LNCaP clone FGC (cell line): ENCODE measurements at places on chromosomes 7 and 10.

DNA sequence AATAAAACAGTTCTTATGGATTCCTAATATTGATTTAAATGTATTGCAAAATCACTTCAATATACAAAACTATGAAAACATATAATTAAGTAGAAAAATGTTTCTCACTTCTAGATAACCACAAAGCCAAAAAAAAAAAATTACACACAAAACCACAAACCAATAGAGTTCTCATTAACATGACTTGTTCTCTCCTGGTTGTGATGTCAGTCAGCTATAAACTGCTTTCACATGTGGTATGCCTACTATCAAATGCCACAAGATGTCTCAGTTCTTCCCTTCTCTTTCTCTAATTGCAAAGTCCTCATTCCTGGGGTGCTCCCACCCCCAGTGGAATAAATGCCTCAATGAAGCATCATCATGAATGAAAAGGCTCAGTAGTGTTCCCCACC is 16.6 kb downstream of the GNAI1 start:
- DNase-seq: no peak

GRCh38 chr10:125265579-125265955 is 105.2 kb upstream of the CTBP2 start:
- no peak for DNase-seq

GRCh38 chr7:164882-165660 is 27.3 kb upstream of the FAM20C start:
- peak; percentile 83 for DNase-seq

- no peak for DNase-seq
Observed at GRCh38 chr7:88012086-88012485, 78.0 kb downstream of the ADAM22 start.

DNA sequence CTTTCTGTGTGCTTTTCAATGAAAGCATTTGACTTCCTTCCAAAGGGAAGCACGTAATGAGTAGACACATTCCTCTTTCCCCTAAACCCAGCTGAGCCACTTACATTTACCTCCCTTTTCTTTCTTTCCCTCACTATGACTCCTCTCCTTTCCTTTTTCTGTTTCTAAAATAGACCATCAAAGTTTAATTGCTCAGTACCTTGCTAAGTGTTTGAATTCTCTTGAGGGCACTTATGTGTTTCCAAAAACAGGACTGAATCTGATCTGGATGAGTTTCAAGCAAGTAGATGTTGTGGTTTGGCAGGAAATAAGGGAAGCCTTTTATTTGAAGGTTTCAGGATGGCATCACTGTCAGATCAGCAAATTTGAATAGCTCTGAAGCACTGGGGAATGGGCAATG is 396.2 kb downstream of the REEP3 start:
- peak; percentile 60 for DNase-seq

GRCh38 chr10:44706745-44707144 is 204.4 kb upstream of the TMEM72 start:
- no peak for DNase-seq

DNA sequence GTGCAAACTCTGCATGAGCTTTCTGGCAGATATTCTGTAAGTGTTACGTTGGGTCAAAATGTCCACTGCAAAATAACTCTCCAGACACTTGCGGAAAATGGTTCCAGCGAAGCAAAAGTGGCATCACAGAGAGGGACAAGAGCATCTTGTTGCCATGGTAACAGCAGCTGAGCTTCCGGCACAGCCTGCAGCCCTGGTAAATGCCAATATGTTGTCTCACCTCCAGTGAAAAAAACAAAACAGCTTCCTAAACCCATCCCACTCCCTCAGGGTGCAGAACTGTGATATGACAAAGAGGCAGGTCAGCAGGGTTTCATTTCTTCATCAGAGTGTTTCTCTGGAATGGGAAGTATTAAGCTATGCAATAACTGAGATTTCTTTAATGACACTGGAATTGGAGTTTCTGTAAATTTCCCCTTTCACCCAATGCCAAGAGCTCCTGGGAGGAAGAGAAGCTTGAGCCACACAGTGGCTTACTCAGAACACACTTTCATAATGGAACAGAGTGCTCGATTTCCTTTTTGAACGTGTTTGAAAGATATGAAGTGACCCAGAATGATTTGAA is 65.6 kb downstream of the FOXI2 start:
- no peak for DNase-seq

- DNase-seq: no peak
Observed at GRCh38 chr10:48632166-48632565, 27.3 kb upstream of the ARHGAP22 start.

DNA sequence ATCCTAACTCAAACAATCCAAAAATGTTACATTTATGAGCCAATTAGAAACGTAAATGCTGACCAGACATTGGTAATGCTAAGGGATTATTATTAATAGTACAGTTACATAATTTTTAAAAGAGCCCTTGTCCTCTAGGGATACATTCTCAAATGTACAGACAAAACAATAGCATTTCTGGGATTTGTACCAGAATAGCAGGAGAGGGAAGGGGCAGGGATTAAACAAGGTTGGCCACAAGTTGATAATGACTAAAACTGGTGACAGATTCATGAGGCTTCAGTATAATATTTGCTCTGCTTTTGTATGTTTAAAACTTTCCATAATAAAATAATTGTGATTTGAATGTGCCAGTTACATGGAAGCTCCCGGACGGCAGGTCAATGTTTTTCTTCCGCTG is 27.0 kb downstream of the HSPA12A start:
- DNase-seq: no peak
